Suppressor macrophage treated with lipopolysaccharide for 1 hour (primary cell): ENCODE measurements at places on chromosomes 3 and 15.

DNA sequence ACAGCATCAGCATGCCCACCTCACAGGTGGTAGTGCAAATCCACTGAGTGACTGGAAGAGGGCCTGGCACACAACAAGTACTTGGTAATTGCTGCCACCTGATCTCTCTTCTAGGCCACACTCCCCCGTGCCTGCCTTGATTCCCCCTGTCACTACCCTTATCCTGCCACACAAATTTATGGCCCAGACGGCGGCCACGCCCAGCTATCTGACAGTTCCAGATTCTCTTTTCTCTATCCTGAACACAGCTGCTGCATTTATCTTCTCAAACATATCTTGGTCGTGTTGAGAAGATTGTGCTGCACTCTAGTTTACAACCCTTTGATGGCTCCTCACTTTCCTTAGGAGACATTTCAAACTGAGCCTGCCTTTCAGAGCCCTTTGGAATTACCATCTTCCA lies 585.2 kb downstream of the NTRK3 start:
- no peak for DNase-seq

DNA sequence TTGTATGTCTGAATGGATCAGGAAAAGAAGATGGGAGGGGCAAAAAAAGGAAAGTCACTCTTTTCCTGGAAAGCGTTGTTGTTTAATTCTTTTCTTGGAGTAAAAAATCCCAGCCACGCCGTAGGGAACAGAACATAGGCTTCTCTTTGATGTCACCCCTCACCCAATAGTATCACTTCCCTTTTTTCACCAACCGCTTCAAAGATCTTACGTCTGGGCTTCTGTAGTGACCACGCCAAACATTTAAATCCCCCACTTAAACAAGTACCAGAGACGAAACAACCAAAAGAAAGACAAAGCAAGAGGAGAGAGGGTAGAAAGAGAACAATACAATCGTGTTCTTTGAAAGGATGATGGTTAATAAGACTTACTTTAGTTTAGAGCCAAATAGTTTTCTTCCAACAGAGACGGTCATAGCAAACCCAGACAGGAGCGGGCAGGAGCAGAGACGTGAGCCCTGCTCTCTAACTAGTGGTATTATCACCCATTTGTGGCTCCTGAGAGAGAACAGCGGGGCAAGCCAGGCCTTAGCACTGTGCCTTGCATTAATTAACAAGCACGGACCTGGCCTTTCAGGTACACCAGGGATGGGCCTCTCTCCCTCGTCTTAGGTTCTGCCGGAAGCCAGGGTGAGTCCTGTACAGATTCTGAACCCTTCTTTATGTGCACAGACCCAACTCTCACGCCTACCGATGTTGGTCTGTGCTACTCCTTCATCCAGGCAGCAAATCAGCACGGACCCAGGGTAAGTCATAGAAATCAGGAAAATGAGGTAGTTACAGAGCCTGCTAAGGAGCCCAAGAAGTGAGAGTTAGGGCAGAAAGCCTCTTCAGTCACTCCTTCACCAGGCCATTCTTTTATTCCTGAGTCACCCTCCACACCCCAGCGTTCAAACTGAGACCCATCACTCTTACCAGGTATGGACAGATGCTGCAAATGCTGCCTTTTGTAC lies 28.2 kb upstream of the BCL6 start:
- peak; percentile 94 for DNase-seq

DNA sequence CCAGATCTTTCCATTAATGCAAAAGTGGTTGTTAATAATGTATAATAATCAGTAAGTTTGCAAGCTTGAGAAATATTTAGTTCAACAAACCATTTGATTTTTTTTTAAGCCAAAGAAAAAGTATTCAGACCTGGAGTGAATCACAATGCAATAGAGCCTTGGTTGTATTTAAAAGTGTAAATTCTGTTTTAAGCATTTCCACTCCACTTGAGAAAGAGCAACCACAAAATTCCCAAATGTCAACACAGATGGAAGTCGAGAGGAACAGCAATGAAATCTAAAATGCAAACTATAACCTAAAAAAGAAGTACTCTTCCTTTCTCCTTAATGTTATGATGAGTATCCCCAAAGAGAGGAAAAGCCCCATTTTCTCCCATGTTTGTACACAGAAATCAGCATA lies 20.2 kb downstream of the GBE1 start:
- DNase-seq = peak; percentile 59

DNA sequence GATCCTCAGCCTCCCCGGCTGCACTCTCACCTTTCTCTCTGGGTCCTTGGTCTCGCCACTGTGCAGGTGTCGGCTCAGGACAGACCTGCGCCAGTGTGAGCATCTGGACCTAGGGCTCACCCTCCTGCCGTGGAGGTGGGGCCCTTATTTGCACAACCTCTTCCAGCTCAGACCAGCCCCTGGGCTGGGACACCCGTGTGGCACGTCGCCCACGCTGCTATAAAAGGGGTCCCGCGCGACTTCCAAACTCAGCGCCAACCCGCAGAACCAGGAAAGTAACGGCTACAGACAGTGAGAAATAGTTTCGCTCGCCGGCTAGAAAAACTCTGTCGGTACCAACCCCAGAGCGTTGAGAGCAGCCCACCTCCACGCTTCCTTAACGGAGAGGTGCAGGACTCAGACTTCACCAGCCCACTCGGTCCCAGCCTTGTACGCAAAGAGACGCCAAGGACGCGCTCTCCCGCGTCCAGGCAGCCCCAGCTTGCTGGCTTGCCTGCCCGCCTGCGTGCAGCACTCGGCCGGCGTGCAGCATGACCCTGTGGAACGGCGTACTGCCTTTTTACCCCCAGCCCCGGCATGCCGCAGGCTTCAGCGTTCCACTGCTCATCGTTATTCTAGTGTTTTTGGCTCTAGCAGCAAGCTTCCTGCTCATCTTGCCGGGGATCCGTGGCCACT lies at the start of the genes DUOX2 and DUOXA2:
DUOX2 (minus strand) TSS at position 97 of the 675 bp plus-strand sequence. CDS start 761 bp downstream, outside the sequence.
DUOXA2 (plus strand) TSS at position 251 of the 675 bp plus-strand sequence; CDS start at position 531, 280 bp downstream.
- DNase-seq = no peak

- no peak for DNase-seq
These were observed 75.0 kb downstream of the SMAD6 start for GRCh38 chr15:66777054-66777453.

DNA sequence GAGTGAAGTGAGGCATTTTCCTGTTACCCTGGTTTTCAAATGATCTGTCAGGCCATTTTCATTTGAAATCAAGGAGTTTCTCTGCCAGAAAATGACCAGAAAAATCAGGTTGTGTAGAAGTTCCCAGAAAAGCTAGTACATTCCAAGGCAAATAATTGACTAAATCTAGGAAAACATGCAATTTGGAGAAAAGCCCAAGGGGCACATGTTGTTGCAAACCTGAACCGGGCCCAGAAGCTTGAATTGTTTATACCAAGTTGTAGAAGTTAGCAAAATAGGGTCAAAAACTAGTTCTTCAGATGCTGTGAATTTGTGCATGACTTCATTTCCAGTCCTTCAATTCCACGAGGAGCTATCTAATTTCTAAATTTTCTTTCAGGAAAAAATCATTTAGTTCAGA lies 31.0 kb downstream of the TRIM42 start:
- DNase-seq = no peak

DNA sequence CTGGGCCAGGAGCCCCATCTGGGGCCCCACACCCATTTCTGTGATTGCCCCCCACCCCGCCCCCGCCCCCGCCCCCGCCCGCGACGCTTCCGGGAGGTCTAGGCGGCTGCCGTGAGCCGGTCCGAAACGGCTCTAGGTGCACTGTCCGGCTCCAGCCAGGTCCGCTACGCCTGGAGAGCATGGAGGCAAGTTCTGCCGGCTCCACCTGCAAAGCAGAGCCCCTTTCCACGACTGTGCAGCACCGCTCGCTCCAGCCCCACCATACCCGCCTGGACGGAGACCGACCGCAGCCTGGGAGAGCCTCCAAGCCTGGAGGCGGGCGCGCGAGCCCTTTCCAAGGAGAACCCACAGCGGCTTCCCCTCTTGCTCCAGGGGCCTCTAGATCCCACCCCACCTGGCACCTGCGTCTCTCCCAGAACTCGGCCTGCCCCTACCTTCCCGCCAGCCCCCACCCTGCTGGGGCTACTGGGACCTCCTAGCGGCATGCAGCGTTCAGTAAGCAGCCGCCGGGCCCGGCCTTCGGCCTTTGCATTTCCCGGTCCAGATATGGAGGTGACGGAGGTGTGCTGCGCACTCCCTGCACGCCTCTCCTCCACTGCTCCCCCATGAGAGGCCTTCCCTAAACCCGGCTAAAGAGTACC lies 66.2 kb downstream of the KLF13 start:
- no peak for DNase-seq

DNA sequence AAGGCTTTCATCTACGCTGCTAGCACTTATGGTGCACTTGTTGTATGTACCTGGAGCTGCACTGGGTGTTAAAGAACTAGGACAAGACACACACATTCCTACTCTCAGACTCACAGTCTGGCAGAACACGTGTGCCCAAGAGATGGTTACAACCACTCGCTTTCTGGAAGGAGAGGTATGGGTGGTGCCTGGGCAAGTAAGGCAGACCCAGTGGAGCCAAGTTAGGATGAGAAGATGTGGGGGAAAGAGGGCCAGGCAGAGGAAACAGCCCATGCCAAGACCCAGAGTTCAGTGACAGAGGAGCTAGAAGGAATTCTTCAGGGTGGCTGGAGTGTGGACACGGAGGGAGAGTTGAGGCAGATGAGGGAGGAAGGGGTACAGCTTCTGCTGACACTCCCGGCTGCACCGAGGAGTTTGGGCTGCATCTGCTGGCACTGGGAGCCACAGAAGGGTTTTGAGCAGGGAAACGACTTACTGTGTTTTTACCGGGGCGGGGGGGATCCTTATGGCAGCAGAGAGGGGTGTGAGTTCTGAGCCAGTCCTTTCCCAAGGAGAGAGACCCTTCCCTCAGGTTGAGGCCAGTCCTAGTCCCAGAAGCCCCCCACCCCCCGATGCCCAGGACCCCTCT lies 59.0 kb downstream of the GRIP2 start:
- no peak for DNase-seq

DNA sequence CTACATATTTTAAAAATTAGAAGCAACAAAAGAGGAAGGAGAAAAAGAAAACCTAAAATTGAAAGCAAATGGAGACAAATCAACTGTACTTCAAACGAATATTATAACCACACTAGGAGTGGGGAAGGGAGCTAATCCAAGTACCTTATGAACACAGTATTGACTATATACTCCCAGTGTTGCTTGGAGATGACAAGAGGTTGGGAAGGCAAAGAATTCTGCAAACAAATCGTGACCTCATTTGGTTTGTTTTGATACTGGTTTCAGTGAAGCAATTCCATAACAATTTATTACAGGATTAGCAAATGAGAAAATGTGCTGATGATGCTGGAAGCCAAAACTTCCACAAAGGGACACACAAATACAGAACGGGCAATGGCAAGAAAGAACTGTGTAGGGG lies 268.1 kb downstream of the ULK4 start:
- DNase-seq = no peak

- no peak for DNase-seq
These were observed 464.1 kb upstream of the RARB start for GRCh38 chr3:24963762-24964625.

DNA sequence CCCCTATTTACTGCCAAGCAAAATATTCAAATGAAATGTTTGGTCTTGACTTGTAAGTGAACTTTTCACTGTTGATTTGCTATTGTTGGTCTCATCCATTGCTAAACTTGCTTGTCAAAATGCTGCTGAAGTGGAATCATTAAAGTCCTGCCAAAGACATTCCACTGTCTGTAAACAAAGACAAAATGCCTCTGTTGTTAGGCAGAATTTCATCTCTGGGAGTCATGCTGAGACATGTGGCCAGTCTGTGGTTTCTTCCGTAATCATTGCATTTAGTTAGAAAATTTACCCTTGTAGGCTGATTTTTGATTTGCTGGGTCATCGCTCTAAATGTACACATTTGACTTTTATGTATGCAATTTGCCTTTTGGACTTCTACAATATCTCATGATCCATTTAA lies 577.7 kb downstream of the MECOM start:
- no peak for DNase-seq

DNA sequence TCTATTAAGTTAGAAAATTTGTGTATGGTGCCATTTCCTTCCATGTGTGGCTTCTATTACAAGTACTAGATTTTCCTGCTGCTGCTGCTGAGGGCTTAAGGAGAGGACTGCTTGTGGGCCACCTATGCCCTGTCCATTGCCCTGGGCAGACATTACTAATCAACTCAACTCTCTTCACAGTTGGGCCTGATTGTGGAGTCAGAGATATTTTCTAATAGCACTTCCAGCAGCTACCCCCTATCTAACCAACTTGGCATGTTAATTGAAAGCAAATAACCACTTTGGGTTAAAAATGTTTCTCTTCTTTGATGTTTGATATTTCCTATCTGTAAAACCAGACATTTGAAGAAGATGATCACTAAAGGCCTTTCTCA lies 242.0 kb downstream of the EDEM1 start:
- DNase-seq = no peak

DNA sequence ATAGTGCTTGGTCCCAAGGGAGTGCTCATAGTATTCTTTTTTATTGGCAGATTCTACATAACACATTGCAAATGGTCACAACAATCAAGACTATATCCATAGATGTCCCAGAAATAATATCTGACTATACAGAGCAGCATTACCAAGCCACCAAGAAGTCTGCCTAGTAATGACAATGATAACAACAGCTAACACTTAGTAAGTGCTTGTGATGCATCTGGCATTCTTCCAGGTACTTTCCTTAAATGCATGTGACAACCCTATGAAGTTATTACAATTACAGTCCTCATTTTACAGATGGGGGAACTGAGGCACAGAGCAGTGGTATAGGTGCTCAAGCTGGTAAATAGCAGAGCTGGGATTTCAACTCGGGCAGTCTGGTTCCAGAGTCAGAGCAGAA lies 49.6 kb upstream of the ICE2 start:
- peak; percentile 33 for DNase-seq
